ENCODE measurements at places on chromosomes 7 and 10.

DNA sequence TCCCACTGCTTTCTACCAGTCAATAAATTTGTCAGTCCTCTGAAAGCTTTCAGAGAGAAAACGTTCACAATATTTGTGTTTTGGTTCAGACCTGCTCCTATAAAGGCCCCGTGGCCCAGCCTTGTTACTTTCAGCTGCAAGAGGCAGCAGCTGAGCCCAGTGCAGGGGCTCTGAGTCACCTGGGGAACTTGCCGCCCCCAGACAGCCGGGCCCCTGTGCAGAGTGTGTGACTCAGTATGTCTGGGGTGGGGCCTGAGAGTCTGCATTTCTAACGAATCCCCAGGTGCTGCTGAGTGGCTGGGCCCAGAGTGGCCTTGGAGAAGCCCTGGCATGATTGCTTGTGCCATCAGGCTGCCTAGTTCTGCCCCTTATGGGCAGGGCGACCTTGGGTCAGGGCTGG, 303.5 kb downstream of the PAXIP1 start:
- no peak for DNase-seq

DNA sequence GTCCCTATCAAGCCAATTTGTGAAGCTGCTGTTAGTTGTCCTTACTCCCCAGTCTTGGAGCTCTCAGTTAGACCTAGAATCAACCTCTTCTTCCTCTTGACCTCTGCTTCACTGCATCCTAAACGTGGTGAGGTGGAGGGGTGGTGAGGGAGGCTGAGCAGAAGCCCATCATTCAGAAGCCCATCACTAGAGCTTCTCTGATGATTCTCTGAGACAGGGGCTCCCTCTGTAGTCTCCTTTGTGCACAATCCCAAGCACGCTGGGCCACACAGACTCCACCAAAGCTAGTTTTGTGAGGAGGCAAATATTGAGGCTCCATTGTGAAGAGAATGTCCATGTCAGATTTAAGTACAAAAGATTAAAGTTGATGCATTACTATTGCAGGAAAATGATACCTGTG, 163.8 kb upstream of the PRSS1 start:
- DNase-seq = peak; percentile 28

- DNase-seq = no peak
These were observed 24.9 kb downstream of the CYP17A1 start for GRCh38 chr10:102812231-102812876.

DNA sequence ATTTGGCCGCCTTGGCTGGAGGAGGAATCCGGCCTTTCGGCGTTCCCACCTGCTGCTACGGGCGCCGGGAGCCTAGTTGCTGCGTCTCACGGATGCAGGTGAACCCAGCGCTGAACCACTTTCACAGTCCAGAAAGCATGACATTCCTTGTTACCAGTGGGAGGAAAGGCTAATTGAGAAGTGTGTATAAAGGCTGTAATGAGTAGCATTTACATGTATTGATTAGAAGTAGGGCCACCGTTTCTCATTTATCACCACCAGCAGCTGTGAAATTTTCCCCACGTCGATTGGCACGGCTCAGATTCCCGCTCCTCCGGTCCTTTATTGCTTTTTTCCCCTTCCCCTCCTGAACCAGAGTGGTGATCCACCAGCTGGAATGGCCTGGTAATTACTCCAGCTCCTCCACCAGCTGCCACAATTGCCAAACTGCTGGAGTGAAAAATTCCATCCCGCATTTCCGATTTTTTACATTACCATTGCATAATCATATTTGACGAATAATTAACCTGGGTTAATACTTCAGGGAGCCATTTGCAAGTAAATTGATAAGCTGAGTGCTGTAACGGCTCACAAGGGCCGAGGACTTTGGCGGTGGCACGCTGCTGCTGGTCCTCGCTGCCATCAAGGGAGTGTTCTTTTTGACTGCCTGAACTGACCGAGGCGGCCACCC, 153.3 kb downstream of the POU6F2 start:
- no peak for DNase-seq

- no peak for DNase-seq
These were observed 12.7 kb downstream of the ZSWIM8 start for GRCh38 chr10:73798087-73798486.

GRCh38 chr7:80881351-80881900, 37.4 kb downstream of the SEMA3C start:
- no peak for DNase-seq

GRCh38 chr7:43749383-43749940, 9.0 kb upstream of the BLVRA start:
- DNase-seq = no peak

GRCh38 chr10:115860182-115861107, 412.6 kb downstream of the GFRA1 start:
- DNase-seq = no peak

DNA sequence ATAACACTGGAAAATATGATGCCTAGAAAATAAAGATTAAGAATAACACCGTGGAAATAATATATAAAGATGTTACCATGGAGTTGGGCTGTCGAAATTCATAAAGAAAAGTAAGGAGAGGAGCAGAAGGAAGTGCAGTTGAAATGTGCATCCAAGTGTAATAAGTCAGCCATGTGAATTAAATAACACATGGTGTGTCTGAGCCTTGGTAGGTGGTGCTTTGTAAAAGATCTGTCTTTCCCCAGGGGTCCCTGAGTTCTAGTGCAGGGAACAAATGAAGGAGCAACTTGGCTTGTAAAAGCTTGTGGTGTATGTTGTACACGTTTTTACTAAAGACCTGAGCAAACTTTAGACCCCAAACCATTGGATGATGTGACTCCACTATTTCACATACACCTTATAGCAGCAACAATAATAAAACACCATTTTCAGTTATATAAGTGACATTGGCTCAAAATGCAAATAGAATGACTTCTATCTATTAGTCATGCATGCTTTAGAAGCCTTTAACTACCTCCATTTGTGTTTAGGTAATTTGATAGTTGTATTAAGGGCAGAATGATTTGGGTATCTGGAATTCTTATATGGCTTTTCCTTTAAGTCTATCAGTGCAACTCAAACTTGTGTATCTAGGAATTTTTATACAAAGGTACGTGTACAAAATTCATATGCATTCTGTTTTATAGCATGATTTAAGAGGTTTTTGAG, 11.3 kb downstream of the STARD3NL start:
- DNase-seq = no peak

- peak; percentile 40 for DNase-seq
These were observed 18.2 kb downstream of the POLL start for GRCh38 chr10:101569622-101570427.

DNA sequence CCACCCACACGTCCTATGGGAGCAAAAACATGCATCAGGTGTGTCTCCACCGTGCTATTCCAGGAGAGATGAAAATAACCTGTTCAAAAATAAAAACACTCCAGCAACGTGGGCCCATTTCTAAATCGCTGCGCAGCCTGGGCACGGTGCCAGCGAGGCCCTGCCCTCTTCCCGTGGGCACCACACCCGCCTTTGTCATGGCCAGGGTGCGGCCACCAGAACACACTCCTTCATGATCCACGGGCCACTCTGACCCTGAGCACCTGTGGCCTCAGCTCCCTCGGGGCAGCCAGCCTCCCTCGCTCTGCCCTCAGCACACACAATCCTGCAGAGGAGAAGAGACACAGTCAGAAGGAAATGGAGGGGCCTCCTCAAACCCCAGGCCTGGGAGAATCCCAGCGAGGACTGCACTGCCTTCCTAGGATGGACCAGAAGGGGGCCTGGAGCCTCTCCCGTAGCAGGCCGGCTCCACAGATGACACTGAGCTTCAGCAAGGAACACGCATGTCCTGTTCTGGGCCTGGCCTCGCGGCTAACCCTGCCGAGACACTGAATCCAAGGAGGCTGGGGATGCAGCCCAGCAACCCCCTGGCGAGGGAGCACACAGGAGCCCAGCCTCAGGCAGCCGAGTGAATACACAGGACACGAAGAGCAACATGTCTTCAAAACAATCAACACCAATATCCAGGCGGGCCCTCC, 169.0 kb downstream of the MAD1L1 start:
- DNase-seq = peak; percentile 41

GRCh38 chr7:48107926-48108472, 18.9 kb downstream of the UPP1 start:
- no peak for DNase-seq

GRCh38 chr10:71753091-71753959, 20.0 kb downstream of the VSIR start:
- DNase-seq = no peak

- peak; percentile 54 for DNase-seq
These were observed 17.5 kb downstream of the ATP6V1F start for GRCh38 chr7:128879939-128880746.

DNA sequence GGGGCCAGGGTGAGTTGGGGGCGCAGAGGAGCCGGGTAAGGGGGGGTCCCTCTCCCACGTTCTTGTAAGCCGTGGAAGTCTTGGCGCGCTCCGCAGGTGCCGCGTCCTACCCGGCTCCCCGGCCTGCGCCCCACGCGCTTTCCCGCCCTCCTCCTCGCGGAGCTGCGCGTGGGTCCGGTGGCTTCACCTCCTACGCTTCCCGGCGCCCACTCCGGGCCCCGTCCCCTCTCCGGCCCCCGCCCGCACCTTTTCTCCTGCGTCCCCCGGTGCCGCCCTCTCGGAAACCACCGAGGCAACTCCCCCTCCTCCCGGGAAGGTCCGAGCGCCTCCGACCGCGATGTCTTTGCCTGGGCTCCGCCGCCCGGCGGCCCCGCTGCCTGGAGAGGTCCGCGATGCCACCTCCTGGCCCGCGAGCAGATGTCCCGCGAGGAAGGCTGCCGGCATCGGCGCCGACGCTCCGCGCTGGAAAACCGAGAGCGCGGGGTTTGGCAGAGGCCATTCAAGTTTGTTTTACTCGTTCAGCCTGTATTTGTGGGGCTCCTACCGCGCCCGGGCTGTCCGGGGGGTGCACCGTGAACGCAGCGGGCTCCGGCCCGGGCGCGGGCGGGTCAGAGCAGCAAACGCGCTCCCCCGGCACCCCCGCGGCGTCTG, 2.4 kb upstream of the NKX6-2 start:
- DNase-seq = peak; percentile 10

DNA sequence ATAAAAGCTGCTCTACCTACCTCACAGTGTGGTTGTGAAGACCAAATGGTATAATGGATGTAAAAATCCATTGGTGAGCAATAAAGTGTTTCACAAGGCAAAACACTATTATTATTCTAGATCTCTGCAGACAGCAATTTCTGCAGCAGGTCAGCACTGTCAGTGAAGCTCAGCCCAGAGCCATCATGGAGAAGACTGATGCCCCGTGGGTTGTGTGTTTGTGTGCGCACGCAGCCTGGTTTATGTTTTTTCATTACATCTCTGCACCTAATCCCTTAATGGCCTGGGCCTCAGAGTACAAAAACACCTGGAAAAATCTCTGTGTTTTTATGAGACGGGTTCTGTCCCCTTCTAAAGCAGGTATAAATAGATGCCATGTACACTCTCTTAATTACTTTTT, 64.2 kb downstream of the PARP12 start:
- no peak for DNase-seq

GRCh38 chr7:37707754-37708485, 24.4 kb downstream of the GPR141 start:
- no peak for DNase-seq

- DNase-seq = peak; percentile 97
These were observed 16.5 kb upstream of the PLAU start for GRCh38 chr10:73894245-73894971.

GRCh38 chr7:41834805-41835694, 132.2 kb upstream of the INHBA start:
- DNase-seq = peak; percentile 17

GRCh38 chr10:2759233-2759632, 308.1 kb upstream of the PFKP start:
- DNase-seq = no peak

DNA sequence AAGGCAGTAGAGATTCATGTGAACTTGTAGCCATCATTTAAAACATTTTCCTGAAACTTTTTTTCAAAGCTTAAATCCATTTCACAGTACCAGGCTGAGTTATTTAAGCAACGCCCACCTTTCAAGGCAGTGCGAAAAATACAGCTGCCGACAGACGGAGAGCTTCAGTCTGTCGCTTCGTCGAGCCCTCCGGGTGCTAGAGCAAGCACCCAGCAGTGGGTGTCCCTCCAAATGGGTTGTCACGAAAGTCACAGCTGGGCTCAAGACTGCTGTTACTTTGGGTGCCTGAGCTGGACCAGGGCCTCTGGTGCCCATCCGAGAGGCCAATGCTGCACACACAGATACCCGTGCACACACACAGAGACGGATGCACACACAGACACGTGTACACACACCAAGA, 135.6 kb downstream of the TCERG1L start:
- DNase-seq = no peak

DNA sequence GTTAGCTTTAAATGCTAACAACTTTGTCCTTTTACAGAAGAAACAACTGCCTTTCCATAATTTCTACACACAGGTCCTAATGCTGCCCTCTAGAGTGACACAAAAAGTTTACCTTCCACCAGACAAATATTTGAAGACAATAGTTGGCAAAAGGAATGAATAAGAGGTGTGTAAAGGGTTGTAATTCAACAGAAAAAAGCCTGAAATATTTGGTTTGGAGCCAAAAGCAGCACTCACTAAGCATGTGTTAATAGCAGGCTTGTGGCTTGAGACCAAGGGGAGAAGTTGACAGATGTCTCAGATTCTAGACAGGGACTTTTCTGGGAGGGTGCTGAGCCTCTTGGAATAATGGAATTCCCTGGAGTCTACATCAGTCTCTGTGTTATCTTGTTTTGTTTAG, 156.2 kb upstream of the GALNT17 start:
- DNase-seq = no peak

- no peak for DNase-seq
These were observed 23.8 kb downstream of the FGFBP3 start for GRCh38 chr10:91885362-91886079.

DNA sequence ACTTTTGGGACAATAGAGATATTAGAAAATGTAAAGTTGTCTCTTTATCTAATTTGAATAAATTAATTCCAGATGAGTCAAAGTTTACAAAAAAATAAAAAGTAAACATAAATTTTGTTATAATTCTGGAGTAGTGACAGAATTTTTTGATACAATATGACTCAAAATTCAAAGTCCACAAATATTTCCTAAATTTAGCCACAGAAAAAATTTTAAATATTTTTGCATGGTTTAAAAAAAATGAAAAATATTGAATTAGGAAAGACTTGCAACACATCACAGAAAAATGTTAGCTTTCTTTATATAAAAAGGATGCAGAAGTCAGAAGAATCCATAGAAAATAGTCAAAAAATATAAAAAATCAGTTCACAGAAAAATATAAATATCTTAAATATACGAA, 117.7 kb downstream of the ARHGAP21 start:
- DNase-seq = no peak

GRCh38 chr7:128872394-128872824, 9.8 kb downstream of the ATP6V1F start:
- DNase-seq = no peak

DNA sequence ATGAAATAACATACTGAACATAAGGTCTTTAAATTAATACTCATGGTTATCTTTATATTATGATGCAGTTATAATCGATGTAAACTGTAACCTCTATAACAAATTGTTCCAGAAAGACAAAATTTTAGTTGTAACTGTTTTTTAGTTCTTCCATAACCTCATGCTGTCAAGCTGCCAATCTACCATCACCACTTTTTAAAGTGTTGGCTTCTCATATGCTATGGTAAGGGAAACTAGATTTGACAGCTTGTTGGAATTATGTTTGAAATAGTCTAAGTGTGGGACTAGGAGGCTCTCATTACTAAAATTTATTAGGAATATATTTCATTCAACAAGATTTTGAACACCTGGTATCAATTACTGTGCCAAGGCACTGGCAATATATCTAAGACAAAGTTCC, 105.4 kb downstream of the NRBF2 start:
- no peak for DNase-seq

Data from iris pigment epithelial cell (primary cell).